Hippocampal formation (tissue), 2 donors: ENCODE measurements at places on chromosomes 7 and 10.

- no peak for DNase-seq
These were observed 85.5 kb downstream of the SLC16A9 start for GRCh38 chr10:59624136-59624535.

DNA sequence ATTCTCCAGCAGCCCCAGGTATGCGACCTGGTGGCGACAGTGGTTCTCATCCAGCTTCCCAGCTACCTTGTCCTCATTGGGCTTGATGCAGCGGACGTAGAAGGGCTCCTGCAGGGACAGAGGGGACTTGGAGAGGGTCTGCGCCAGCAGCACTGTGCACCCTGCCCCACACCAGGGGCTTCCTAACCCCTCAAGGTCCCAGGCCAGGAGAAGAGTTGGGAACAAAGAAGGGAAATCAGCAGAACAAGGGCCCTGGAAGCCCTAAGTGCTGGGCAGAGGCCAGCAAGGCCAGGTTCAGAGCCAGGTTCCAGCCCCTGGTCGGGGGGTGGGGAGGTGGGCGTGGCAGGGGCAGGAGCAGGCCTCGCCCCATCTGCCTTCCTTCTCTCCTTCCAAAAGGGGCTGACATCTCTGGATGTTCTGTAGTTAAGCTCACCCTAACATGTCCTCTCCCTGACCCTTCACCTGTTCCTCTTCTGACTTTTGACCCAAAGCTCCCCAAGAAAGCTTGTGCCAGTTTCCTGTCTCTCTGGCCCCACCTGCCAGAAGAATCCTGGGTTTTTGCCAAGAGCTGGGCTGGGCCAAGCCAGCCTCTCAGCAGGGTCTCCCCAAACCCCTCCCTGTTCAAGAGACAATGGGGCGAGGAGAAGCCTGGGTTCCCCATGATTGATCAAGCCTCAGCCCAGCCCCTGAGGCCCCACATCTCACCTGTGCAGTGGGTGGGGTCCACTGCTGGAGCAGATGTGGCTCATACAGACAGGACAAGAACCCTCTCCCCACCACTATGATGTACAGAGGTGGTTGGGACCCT lies 11.9 kb downstream of the MYO1G start:
- no peak for DNase-seq

DNA sequence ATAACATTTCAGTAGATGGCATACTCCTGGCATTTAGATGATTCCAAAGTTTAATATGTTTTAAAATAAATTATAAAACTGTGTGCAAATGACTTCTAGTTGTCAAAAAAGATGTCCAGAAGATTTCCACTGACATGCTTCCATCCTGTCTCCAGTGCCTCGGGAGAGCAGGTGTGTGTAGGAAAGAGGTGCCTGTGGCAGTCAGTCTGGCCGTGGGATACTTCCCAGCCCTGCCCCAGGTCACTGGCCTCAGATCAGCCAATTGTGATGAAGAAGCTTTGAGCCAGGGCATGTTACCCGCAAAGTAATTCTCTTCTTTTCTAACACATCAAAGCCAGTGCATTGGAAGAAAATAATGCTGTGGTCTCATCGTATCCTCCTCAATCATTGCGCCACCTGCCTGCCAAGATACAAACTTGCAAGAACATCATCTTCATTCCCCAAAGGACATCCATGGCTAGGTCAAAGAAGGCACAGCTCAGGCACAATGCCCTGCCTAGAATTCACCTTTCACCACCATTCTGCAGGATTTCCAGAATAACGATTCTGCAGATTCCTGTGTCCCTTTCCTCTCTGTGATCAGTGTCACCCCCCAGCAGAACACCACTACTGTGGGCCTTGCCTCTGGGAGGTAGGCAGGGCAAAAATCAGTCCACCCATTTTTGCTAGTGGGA lies 6.3 kb upstream of the KCNMA1 start:
- DNase-seq = no peak

DNA sequence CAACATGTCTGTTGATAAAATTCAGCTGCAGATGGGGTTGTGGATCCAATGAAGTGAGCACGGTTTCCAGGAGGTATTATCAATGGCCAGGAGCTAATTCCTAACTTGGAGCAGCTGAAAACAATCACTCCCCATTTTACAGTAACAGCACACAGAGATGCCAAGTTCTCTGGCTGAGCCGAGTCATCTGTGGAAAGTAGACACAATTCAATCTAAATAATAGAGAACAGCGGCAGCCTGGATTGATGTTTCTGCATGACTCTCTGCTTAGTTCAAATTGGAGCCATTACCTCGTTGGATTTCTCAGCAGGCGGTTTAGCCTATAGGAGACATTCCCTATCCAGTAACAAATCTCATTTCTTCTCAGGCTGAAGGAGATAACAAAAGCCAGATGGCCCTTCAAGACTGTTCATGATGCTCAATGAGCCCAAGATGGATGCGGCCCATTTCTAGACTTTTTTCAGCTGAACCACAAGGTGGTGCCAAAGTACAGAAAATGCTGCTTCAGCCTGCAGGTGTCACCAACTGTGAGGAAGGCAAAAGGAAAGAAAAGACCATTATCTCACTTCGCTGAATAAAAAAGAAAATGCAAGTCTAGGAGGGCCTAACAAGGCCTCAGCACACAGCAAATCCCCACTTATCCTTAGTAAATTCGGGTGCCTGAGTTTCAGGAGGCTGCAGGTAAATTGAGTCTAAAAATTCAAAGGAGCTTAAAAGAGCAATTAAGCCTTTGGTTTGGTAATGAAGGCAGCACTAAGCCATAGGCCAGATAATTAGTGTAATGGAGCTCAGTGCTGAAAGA lies 83.7 kb downstream of the SLC16A9 start:
- DNase-seq = peak; percentile 82

- no peak for DNase-seq
These were observed 61.9 kb upstream of the LANCL2 start for GRCh38 chr7:55303220-55303619.

- DNase-seq = no peak
These were observed 19.8 kb downstream of the TECPR1 start for GRCh38 chr7:98232263-98232585.

GRCh38 chr7:96836456-96836855 lies 126.8 kb upstream of the SEM1 start:
- no peak for DNase-seq

DNA sequence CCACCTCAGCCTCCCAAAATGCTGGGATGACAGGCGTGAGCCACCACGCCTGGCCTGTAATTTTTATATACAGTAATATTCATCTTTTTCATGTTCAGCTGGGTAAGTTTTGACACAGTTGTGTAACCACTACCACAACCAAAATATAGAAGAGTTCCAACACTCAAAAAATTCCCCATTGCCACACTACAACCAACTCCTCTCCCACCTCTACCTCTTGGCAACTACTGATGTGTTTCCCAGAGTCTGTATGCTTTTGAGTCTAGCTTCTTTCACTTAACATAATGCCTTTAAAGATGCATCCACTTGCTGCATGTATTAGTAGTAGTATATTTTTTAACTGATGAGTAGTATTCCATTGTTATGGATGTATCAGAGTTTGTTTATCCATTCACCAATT lies 90.7 kb downstream of the SRPK2 start:
- no peak for DNase-seq

DNA sequence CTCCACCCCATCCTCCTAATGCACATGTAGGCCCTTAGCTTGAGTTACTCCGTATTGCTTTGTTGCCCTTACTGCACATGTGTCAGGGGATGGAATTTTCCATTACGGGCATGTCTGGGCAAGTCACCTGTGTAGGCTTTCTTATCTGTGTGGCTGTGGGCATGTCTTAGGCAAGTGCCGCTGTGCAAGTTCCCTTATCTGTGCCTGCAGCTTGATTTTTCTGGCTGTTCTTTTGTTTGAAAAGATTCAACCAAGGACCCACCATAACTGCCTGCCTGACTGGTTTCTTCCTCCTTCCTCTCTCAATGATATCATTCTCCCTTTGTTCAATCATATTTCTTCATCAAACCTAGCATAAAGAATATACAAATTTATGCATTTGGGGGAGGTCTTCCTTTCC lies 88.5 kb downstream of the AKR1D1 start:
- no peak for DNase-seq

- DNase-seq = no peak
These were observed 27.7 kb downstream of the PLXNA4 start for GRCh38 chr7:132548489-132549078.

DNA sequence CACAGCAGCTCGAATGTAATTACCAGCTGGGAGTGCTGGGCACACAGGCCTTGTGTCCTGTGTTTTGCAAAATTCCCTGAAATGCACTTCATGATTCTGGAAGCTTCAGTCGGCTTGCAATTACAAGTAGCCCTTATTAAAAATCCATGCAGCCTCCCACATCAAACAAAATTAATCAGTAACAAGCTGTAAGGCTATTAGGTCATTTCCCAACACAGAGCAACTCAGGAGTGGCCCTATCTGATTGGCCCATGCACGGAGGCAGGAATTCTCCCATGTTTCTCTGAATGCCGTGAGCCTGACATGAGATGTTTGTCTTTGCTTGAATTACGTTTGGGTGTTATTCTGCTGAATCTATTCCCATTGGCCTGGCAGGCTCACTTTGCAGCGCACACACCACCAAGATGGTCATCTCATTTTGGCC lies 36.9 kb downstream of the FOXL3 start:
- DNase-seq = no peak

- DNase-seq = no peak
These were observed 48.5 kb downstream of the SMKR1 start for GRCh38 chr7:129550693-129551360.

DNA sequence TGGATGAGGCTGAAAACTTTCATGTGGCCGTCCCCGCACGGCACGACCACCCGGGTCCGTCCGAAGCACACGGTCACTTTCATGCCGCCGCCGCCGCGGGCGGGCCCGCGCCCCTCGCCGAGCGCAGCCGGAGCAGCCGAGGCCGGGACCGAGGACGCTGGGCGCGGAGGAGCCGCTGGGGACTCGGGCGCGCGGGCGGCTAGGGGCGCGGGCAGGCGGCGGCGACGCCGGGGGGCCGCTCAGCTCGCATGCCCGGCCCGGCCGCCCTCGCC lies 247 bp downstream of the PARD3 start:
- no peak for DNase-seq

GRCh38 chr10:45378914-45379726 lies 5.1 kb downstream of the ALOX5 start:
- DNase-seq = no peak

DNA sequence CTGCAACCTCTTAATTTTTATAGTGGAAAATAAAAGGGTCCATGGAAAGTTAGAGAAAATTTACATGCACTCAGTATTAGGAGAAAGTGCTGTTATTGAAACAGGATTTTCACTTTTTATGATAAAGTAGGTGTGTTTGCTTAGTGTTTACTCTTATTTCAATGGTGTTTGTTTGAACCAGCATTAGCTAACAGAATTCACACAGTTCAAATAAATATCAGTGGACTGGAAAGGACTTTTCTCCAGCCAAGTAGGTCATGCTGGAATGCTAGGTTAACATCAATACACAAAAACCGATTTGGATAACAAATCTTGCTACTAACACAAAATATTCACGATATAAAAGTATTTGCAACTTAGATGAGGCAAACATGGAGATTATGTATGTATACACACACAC lies 49.4 kb upstream of the BET1 start:
- no peak for DNase-seq

GRCh38 chr7:94701555-94701973 lies 45.6 kb upstream of the SGCE start:
- DNase-seq = no peak

GRCh38 chr7:49718760-49719159 lies 54.7 kb upstream of the VWC2 start:
- no peak for DNase-seq

DNA sequence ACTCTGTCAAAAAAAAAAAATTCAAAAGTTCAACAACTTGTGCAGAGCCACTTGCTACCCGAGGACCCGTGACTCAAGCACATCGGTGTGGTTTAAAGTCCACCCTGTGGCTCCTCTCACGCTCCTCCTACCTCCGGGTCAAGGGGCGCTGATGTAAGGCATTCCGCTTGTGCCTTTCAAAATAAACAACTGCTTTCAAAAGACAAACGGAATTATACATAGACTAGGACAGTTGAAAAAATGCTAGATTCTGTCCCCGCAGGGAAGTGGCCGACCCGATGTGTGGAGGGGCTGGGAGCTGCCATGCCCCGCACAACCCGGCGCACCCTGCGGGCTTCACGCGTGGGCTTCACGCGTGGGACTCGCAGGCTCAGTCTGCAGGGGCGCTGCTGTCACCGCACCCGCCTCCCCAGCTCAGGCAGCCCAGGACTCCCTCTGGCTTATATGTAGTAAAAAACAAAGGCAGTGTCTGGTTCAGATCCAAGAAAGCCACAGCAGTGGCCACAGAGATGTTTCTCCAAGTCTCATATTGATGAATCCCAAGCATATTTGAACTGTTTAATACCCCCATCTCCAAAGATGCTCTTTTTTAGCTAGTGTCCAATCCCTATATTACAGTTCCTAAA lies 239.7 kb upstream of the INHBA start:
- DNase-seq = no peak

DNA sequence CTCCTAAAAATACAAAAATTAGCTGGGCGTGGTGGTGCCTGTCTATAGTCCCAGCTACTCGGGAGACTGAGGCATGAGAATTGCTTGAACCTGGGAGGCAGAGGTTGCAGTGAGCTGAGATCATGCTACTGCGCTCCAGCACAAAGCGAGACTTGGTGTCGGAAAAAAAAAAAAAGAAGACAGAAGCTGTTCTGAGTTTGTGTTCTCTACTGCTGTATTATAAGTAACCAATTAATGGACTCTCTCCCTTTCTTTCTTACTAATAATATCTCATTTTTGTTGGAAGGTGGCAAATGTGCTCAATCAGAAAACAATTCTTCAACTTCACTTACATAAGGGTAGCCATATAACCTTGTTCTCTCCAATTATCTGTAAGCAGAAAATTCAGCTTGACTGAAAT lies 7.4 kb downstream of the NT5C3A start:
- DNase-seq = no peak

DNA sequence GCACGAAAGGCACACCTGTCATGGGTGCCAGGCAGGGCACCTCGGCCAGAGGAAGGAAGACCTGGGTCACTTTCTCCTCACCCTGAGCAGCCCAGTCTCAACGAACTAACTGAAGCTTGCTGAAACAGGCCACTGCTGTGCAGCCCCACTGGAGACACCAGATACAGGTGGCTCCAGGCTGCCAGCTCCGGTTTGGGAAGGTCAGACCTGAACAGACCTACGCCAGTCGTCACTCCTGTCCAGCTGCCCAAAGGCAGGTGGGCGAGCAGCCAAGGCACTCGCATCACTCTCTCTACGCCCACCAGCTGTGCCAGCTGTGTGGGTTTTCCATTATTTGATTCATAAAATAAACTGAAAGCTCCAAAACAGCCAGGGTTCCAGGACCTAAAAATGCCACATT lies 256.1 kb downstream of the ZMYND11 start:
- DNase-seq = no peak

DNA sequence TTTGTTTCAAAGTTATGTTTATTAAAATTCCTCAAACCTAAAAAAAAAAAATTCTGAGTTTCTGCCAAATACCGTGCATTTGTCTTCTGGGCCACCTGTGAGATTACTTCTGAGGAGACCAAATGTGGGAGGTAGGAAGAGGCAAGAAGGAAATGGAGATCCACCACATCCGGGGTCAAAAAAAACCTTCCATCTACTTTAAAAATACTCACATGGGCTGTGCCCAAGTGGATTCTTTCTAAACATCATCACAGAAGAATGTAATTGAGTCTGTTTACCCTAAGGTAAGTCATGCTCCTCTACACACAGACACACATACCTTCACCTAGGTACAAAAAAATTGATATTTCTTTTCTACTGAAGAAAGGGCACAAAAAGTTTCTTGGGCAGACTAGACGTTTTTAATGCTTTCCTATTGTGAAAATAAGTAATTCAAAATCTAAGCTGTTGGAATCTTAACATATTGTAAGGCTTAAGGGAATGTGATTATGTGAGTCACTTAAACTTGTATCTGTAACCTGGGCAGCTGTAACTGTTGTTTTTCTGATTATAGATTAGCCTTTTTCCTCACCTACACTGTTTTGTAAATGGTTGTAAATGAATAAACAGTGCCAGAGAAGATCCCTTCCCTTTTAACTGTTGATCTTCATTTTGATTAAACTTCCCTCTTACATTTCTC lies 19.1 kb upstream of the SPOCK2 start:
- DNase-seq = no peak
